Foreskin fibroblast (primary cell): ENCODE measurements at places on chromosomes 4 and X.

DNA sequence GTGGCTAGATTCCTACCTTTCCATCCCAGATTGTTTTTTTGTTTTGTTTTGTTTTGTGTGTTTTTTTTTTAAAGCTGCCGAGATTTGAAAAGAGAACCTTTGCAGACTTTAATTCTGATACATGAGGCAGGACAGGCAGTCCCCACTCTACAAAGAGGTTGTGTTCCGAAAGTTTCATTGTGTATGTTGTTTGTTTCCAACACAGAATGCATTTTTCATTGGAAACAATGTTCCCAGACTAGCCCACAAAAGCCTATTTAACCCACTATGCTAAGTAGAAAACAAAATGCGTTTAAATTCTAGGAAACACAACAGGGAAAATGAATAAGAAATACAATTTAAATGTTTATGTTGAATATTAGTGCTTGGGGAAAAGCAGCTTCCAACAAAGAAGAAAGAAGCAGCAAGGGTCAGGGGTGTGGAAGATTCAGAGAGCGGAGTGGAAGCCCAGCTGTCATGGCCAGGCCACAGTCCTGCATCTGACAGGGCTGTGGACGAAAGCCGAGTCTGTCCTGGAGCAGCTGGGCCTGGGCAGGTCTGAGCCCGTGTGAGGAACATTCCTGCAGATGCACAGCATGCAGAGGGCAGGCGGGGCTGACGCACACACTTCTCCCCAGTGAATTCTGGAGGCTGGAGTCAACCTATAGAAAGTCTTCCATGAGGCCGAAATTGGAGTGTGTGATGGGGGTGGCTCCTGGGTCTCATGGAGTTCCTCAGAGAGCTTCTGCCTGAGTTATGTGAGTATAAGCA is 12.4 kb upstream of the SETD7 start:
- DNase-seq = no peak

GRCh38 chrX:5236096-5236495 is 992.6 kb downstream of the NLGN4X start:
- DNase-seq = no peak

DNA sequence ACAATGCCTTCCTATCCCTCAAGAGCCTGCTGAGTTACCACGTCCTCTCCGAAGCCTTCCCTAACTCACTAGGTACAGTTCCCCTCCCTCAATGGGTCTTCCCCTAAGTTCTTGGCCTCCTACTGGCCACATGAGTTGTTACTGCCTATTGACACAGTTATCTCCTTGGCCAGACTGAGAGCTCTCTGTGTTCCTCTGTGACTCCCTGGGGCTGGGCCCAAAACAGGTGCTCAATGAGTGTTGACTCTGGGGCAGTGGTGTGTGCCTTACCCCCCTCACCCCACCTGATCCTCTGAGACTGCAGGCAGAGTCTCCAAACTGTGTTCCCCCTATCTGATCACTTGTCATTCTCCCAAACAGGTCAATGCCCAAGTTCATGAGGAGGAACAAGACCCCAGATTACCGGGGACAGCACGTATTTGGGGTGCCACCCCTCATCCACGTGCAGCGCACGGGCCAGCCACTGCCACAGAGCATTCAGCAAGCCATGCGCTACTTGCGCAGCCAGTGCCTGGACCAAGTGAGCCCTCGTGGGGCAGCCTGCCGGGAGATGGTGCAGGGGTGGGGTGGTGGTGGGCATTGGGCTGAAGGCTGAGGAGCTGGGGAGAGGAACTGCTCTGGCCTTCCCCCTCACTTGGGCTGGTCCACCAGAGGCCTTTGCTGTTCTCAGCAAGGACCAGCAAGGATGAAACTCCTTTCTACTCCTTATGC is 72.6 kb downstream of the STARD8 start:
- DNase-seq = no peak

DNA sequence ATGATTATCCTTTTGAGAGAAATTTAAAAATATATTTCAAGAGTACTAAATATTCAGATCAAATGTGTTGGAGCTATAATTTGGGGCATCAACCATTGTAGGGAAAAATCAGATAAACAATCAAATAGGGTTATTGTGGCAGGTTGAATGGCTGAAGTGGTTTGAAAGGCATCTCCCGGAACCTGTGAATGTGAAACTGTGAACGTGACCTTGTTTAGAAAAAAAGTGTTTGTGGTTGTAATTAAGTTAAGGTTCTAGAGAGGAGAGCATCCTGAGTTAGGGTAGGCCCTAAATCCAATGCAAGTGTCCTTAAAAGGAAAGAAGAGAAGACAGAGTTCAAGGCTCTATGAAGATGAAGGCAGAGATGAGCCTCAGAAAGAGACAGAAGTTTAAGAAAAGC is 37.4 kb downstream of the ADGRA3 start:
- no peak for DNase-seq

DNA sequence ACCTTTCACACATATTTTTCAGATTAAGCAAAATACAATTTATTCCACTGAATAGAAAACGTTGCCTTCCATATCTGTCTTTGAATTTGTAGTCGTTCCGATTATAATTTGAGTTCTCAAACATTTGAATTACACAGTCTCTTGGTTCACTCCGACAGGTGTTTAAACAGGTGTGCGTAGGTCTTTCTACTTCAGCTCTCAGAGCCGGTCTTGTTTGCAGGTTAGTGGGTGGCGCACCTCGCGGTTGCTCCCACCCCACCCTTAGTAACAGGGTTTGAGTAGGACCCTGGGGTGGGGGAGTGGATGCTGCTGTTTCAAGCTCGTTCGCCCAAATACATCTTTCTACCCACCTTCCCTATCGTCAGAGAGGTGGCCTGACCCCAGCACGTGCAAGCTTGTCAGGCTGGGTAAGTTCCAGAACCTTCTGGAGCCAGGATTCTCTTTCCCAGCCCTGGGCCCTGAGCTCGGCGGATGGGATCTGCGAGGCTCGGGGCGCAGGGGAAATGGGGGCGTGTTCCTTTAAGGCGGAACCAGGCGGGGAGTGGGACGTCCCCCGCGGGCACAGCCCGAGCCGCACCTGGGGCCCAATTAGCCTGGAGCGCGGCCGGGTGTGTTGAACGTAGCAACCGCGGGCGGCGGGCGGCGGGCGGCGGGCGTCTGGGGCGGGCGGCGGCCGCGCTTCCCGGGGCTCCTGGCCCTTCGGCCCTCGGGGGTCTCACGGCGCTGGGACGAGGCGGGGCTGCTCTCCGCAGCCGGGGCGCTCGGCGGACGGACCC is at the start of gene FAM149A:
FAM149A (plus strand) TSS at position 591 of the 776 bp plus-strand sequence.
- DNase-seq = no peak
